Ammon's horn (tissue), 1 donor: ENCODE measurements at places on chromosomes 7 and 10.

DNA sequence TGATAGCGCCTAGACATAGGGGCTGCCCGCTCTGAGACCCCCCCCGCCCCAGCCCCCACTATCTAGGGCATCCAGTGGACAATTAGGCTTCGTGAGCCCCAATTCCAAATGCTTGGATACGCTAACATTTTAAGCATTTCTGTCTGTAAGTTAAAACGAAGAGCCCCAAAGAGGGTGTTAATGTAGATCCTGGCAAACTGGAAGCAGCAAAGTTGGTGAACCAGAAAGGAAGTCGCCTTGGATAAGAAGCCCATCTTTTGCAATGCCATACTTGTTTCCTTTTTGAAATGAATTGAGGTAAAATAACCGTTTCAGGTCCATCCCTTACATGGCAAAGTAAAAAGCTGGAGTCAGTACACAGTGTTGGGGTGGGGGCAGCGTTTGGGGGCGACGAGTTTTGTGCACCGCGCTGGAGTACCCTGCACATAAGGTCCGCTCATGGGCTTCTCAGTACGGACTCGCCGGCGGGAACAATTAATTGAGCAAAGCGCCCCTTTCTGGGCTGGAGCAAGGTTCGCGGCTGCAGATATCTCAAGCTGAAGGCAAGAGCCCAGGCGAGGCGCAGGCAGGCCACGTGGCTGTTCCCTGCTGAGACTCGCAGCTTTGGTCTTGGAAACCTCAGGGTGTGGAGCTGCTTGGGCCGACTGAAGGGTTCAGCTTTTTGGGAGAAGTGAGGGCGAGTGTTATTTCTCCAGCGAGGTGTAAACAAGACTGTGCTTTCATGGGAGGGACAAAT is 1.4 kb upstream of the TWIST1 start:
- no peak for DNase-seq

DNA sequence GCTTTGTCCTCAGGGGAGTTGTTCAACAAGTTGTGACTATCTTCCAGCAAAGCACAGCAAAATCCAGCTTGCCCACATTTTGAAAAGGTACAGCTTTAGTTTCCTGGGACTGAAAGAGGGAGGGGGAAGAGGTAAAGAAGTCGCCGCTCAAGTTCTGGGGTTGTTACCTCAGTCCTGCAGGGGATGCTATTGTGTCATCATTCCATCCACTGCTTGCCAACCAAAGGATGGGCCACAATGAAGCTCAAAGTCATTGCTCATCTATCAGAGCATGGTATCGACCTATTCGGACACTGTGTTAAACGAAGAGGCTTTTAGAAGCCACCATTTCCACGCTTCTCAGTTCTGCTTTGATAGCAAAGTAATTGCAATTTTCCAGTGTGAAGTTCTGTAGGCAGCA is 34.3 kb downstream of the NPY start:
- no peak for DNase-seq

DNA sequence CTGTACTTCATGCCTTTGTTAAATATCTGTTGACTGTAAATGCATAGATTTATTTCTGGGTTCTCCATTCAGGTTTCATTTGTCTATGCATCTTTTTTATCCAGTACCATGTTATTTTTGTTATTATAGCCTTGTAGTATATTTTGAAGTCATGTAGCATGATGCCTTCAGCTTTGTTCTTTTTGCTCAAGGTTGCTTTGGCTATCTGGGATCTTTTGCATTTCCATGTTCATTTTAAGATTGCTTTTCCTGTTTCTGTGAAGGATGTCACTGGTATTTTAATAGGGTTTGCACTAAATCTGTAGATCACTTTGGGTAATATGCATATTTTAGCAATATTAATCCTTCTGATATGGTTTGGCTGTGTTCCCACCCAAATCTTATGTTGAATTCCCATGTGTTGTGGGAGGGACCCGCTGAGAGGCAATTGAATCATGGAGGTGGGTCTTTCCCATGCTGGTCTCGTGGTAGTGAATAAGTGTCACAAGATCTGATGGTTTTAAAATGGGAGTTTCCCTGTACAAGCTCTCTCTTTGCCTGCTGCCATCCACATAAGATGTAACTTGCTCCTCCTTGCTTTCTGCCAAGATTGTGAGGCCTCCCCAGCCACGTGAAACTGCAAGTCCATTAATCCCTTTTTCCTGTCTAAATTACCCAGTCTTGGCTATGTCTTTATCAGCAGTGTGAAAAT is 302.8 kb upstream of the SEMA3C start:
- DNase-seq: no peak

DNA sequence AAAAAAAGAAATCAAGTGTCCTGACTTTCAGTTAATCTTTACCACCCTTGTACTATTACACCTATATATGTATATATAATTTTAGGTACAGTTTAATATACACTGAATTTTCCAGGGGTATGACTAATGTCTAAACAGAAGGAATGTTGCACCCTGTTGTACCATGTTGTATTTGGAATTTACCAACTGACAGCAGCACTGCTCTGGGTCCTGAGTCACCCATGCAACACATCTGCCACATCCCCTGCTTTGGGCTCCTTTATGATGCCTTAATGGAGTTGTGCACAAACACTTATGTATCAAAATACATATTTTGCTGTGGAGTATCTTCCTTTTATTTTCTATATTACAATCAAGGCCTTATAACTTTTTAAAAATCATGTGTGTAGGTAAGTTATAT is 21.2 kb downstream of the YAE1 start:
- DNase-seq: no peak

GRCh38 chr10:59463909-59464308 is 101.6 kb upstream of the FAM13C start:
- no peak for DNase-seq

GRCh38 chr10:6162589-6163356 is 40.0 kb upstream of the PFKFB3 start:
- no peak for DNase-seq

DNA sequence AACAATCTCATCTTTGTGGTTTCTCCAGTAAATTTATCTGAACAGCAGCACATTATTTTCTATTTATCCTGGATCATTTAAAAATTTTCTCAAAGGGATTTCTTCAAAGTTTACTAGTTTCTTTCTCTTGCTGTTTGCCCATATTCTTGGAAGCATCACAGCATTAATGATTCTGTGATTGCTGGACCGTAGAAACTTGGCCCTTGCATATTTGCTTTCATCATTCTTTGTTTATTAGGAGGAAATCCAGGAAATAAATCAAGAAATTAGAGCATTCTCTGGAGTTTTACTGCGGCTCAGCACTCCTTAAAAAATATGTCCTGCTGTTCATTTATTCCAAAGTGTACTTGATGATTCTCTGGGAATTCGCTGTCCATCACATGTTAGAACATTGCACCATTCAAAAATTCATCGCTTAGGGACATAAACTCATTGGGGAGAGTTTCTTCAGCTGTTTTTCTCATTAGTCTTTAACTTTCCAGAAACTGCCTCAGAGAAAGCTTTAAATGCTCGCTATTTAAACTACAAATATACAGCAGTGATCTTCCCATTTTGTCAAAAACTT is 264.0 kb upstream of the CDC14C start:
- no peak for DNase-seq

GRCh38 chr10:24762161-24762924 is 38.7 kb upstream of the ARHGAP21 start:
- no peak for DNase-seq

DNA sequence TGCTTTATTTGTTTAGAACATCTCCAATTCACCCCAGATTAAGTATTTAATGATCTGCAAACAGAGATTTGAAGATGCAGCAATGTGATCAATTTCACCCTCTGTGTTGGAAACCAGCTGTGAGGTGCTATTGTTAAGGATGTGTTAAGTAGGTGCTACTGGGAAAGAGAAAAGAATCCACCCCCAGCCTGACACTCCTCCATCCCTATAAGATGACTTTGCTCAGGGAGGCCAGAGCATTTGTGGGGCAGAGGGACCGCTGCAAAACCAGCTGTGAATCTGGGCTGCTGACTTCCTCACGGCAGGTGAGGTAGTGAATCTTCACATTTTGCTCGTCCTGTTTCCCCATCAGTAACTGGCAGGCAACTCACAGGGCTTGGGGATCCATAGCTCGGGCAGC is 297.5 kb downstream of the GFRA1 start:
- DNase-seq: no peak

- no peak for DNase-seq
Measured at GRCh38 chr10:14508725-14509124, 178.0 kb upstream of the FRMD4A start.

GRCh38 chr10:49335364-49335972 is 36.5 kb downstream of the C10orf71 start:
- DNase-seq: no peak

DNA sequence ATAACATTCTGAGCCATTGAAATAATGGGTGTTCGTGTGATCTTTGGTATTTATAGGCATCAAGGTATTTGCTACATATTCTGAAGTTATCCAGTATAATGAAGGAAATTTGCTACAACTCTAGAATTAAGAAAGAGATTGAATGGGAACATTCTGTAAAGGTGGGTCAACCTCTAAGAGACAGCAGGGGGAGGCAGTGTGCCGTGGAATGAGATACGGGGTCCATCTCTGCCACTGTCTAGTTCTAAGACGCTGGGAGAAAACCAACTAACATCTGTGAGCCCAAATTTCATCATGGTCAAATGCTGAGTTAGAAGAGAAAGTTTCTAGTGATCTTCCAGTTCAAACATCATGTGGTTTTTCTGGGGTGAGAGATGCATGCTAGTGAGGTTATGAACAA is 368.9 kb downstream of the SORCS1 start:
- DNase-seq: peak; percentile 61

DNA sequence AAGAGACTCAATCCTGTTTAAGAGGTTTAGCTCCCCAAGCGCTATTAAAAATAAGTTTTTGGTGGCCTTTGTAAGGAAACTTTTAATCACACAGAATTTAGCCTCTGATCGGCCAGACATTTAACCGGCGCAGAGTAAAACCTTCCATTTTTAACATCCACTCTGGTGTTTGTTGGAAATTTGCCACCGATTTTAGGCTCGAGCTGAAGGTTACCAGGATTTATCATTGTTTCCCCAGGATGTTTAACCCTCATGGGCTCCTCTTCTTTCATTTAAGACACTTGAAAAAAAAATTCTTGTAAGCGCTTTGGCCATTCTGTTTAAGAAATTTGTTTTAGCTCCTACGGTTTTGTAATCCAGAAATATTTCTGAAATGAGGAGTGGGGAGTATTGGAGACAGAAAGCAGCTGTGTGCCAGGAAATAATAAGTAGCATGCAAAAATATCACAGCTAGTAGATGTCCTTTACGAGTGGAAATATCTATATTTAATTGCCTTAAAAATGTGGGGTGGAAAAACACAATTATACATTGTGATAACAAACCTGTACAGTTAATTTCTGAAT is 3.4 kb downstream of the NEUROD6 start:
- no peak for DNase-seq

- DNase-seq: no peak
Measured at GRCh38 chr7:85565276-85565675, 378.4 kb upstream of the SEMA3D start.

- no peak for DNase-seq
Measured at GRCh38 chr7:45363669-45364068, 206.1 kb downstream of the RAMP3 start.

GRCh38 chr7:44754802-44755697 is 6.4 kb downstream of the ZMIZ2 start:
- DNase-seq: no peak

DNA sequence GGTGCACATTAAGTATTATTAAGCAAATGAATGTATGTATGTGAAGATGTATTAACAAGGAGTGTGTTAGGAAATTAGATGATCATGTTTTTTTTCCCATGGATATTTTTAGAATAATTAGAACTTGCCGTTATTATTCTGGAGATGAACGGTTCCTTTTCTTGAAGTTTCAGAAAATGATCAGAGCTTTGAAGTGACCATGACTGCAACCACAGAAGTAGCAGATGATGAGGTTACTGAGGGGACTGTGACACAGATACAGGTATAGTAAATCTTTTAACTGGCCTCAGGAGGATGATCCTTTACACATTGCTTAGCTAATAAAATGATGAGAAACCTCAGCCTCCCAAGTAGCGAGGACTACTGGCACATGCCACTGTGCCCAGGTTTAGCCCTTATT is 18.6 kb downstream of the DMTF1 start:
- no peak for DNase-seq

GRCh38 chr7:88614736-88615135 is 144.8 kb upstream of the ZNF804B start:
- DNase-seq: no peak

- DNase-seq: no peak
Measured at GRCh38 chr10:103649654-103650423, 156.3 kb downstream of the NEURL1 start.

GRCh38 chr10:132406750-132407149 is 9.8 kb downstream of the PWWP2B start:
- no peak for DNase-seq

DNA sequence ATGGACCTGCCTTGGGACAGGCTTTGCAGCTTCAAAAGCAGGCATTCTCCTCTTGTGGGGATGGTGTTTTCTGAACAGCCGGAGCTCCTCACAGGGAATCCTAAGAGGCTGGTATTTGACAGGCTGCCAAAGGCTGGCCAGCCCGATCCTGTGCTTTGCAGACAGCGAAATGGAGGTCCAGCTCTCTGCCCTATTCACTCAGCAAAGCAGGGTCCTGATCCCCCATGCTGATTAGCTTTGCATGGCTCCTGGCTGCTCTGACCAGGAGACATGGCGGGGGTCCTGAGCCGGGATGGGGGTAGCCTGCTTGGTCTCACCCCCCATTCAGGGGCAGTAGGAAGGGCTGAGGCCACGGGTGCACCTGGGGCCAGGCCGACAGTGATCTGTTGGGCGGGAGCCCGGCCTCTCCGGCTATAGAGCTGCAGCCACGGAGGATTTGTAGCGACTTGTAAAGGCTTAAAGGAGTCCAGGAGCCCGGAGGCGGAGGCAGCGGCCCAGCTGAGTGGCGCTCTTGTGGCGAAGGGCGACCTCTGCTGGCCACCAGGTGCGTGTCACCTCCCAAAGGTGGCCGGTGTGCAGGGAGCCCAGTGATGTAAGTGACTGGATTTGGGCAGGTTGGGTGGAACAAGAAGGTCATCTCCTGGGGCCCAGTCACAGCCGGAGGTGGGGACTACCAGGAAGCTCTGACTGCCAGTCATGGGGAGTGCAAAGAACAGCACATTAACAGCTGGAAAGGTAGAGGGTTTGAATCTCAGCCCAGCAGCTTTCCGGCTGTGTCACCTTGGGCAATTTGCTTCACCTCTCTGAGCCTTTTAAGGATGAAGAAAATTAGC is 126.5 kb downstream of the ZMIZ1 start:
- peak; percentile 90 for DNase-seq

DNA sequence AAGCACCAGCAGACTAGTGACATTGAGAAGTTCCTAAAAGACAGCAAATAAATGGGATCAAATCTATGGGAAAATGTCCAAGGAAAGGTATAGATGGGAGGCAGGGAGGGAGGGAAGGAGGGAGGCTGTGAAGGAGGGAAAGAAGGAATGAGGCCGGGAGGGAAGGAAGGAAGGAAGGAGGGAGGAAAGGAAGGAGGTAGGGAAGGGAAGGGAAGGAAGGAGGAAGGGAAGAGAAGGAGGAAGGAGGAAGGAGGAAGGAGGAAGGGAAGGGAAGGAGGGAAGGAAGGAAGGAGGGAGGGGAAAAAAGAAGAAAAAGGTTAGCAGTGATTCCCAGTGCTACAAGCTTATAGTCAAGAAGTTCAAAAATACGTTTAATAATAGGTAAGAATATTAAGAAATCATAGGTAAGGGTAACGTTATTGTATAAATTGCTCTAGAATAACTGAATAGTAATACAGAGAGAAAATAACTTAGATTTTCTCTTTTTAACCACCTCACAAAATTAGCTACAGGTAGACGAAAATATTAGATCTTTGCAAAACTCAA is 106.9 kb downstream of the LMBR1 start:
- no peak for DNase-seq
